GM12878 (cell line): ENCODE measurements at places on chromosomes 16 and 17. TPM values are rescaled to one million over a fixed set of nuclear protein-coding genes. Genes with fewer than 3 reads are reported as not detected.

DNA sequence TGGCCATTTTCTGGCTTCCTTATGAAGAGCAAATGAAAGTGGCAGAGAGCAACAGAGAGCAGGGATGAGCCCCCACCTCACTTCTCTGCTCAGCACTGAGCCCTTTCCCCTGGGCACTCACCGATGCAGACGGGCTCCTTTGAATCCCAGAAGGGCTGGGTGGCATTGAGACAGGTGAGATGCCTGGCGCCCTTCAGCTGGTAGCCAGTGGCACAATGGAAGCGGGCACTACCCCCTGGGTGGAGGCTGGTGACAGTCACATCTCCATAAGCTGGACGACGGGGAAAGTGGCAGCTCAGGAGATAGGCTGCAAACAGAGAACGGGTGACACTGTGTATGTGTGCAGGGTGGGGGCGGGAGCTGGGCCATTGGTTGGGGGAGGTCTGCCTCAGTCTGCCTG lies 12.5 kb upstream of the PHF12 start:
- no peak for DNase-seq

- no peak for DNase-seq
Observed at GRCh38 chr16:85615014-85615851, 2.1 kb downstream of the GSE1 start.

DNA sequence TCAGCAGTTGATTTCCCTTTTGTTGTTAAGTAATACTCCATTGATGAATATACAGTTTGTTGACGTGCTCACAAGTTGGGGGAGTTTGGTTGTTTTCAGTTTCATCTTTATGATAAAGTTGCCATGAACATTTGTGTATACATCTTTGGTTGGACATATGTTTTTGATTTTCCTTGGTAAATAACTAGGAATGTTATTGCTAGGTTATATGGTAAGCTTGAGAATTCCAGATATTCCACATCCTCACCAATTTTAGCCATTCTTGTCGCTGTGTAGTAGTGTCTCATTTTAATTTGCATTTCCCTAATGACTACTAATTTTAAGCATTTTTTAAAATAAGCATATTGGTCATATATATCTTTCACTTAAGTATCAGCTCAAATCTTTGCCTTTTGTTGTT lies 55.0 kb upstream of the RASL10B start:
- DNase-seq: no peak

DNA sequence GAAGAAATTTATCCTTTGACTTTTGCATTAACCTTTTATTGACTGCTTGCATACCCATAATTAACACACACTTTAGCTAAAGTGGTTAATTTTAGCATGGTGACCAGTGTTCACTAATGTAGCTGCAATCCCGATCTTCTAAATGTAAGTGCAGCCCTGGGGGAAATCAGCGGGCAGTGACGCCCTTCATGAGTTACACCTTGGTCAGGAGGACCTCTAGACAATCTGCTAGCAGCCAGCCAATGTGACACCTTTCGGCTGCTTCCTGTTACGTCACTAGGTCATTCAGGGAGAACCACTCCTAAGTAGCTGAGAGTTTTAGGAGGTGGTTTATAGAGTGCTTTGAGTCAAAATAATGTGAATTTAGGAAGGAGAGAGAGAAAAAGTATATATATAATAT lies 180.5 kb downstream of the IRX3 start:
- DNase-seq: no peak

- no peak for DNase-seq
Observed at GRCh38 chr17:40021451-40021971, 6.3 kb downstream of the CSF3 start.

GPRC5B gene
- 0.42 and 0.59 TPM in 2 replicates for polyA plus RNA-seq

GRCh38 chr17:73906896-73907870 lies 262.9 kb upstream of the SDK2 start:
- no peak for DNase-seq

TBX21 gene
- polyA plus RNA-seq: 1.6 and 1.7 TPM in 2 replicates

DNA sequence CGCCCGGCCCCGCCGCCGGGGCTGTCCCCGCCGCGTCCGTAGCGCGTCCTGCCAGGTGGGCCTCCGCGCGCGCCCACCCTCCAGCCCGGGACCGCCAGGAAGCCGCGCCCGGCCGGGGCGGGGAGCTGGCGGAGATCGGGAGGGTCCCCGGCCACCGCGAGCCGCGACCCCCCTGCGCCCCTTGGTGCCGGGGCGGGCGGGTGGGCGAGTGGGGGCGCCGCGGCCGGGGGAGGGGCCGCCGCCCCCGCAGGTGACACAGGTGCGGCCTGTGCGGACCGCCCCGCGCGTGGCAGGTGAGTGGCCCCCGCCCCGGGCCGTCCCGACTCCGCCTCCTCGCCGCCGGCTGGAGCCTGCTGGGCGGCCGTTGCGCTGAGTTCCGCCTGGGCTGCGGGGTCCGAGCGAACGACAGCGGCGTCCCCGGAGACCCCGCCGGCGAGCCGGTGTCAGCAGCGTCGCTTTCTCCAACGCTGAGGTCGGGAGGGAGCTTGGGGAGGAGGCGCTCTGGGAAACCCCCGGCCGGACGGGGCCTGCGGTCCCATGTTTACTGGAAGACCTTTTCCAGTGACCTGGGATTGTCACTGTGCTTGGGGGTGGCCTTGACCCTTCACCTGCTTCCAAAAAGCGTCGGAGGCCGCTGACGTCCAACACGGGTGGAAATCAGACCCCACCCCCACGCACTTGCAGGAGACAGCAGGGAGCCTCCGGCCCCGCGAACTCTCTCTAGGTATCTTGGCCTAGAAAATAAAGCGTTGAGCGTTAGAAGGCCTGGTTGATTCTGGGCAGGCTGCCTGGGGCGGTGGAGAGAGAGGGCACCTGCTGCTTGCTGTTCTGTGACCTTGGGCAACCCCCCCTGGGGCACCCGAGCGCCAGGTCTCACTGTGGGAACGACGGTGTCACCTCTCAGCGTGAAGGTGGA lies 542 bp downstream of the KLHL36 start:
- DNase-seq: no peak

DNA sequence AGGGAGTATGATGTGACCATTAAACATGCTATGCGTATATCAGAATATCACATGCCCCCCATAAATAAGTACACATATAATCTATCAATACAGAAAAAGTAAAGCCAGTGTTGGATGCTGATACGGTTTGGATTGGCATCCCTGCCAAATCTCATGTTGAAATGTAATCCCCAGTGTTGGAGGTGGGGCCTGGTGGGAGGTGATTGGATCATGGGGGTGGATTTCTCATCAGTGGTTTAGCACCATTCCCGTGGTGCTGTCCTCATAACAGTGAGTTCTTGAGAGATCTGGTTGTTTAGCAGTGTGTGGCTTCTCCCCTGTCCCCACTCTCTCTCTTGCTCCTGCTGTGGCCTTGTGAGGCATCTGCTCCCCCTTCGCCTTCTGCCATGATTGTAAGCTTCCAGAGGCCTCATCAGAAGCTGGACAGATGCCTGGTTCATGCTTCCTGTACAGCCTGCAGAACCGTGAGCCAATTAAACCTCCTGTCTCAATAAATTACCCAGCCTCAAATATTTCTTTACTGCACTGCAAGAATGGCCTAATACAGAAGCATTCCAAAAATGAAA lies 88.9 kb downstream of the AATF start:
- no peak for DNase-seq
